ENCODE measurements at places on chromosomes 16 and 17.

DNA sequence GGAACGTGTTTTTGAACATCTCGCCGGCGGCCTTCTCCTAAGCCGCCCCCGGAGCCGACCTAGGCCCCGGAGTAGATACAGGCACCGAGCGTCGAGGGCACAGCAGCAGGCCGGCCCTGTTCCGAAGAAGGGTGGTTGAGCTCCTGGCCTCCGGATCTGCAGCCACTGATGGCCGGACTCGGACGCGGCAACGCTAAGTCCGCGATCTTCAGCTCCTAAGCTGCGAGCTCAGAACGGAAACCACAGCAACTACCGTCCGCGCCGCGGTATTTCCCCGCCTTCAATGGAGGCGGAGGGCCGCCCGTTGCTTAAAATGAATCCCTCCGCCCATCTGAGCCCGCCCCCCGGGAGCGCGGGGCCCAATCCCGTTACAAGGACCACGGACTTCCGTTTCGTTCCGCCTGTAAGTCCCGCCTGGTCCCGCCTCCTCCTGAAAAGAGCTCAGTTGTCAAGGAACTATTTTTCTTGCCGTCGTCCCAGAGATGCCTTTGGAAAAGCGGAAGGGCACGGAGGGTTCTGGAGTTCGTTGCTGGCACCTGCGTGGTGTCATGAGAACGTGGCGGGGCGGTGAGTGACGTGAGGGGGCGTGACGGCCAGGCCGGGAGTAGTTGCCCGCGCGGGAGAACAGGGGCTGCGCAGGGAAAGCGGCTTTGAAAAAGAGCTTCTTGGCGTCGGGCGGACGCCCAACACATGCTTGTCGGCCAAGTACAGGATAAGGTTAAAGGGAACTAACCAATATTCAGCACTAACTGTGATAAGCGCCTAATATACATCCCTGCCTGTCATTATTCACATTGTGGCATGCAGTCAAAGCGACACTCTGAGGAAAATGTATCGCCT lies at the start of gene CFAP20:
Gene CFAP20 (minus strand): TSS at position 285 of the 840 bp plus-strand sequence. CDS start 266 bp downstream, at position 19.
- H3K27ac ChIP-seq, result peak within 1 kb of the TSS; percentile 97
- DNase-seq, result peak; percentile 95
- H3K4me3 ChIP-seq, result peak within 1 kb of the TSS; percentile 99
- no peaks in the 10 kb centered on the region for H3K27me3 ChIP-seq
- peaks cover 3% of the 10 kb centered on the region for H3K36me3 ChIP-seq
- H3K4me1 ChIP-seq, result peaks cover 30% of the 10 kb centered on the region

- no peak for DNase-seq
- no peak overlapping the region for H3K4me3 ChIP-seq
- H3K4me1 ChIP-seq, result peaks cover 7% of the 10 kb centered on the region
- H3K27ac ChIP-seq, result no peak overlapping the region
- H3K27me3 ChIP-seq, result peaks cover 11% of the 10 kb centered on the region
- H3K36me3 ChIP-seq, result peaks cover 8% of the 10 kb centered on the region
Measured at GRCh38 chr16:87265261-87265660, 51.9 kb downstream of the C16orf95 start.

- no peaks in the 10 kb centered on the region for H3K36me3 ChIP-seq
- no peaks in the 10 kb centered on the region for H3K27me3 ChIP-seq
Measured at GRCh38 chr16:68408428-68408827, 39.9 kb downstream of the SMPD3 start.

- H3K4me3 ChIP-seq, result no peak overlapping the region
- DNase-seq, result no peak
- no peak overlapping the region for H3K27ac ChIP-seq
- no peaks in the 10 kb centered on the region for H3K27me3 ChIP-seq
- peaks cover 33% of the 10 kb centered on the region for H3K36me3 ChIP-seq
- no peaks in the 10 kb centered on the region for H3K4me1 ChIP-seq
Measured at GRCh38 chr17:4066210-4066609, 76.6 kb downstream of the ZZEF1 start.

DNA sequence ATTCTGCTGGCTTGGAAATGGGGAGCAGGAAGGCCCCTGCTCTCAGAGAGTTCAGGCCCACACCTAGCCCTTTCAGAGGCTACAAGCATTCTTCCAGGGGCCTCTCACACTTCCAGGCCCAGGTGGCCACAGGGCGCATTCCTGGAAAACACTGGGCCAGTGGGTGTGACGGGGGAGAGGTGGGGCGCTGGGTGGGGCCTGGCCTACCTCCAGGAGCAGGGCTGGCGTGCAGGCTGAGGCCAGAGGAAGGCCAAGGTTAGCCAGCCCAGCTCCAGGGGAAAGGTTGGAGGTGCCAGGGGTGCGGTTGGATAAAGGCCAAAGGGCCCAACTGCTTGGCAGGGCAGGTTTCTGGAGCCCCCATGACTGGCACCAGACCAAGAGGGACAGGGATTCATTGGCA lies 198.2 kb downstream of the MAF start:
- H3K27ac ChIP-seq, result no peak overlapping the region
- H3K36me3 ChIP-seq, result no peaks in the 10 kb centered on the region
- H3K27me3 ChIP-seq, result peaks cover 4% of the 10 kb centered on the region
- no peak overlapping the region for H3K4me3 ChIP-seq

GRCh38 chr16:67173808-67174705 lies 3.7 kb downstream of the NOL3 start:
- H3K36me3 ChIP-seq, result no peaks in the 10 kb centered on the region
- H3K27me3 ChIP-seq, result peaks cover 43% of the 10 kb centered on the region
- no peak overlapping the region for H3K27ac ChIP-seq
- peaks cover 34% of the 10 kb centered on the region for H3K4me1 ChIP-seq
- H3K4me3 ChIP-seq, result peak overlapping the region; percentile 82

GRCh38 chr16:31453255-31454204 lies 5.8 kb upstream of the ARMC5 start:
- H3K27me3 ChIP-seq, result no peaks in the 10 kb centered on the region
- peaks cover 24% of the 10 kb centered on the region for H3K4me1 ChIP-seq
- peaks cover 3% of the 10 kb centered on the region for H3K36me3 ChIP-seq
- peak overlapping the region; percentile 33 for H3K27ac ChIP-seq
- no peak for DNase-seq

DNA sequence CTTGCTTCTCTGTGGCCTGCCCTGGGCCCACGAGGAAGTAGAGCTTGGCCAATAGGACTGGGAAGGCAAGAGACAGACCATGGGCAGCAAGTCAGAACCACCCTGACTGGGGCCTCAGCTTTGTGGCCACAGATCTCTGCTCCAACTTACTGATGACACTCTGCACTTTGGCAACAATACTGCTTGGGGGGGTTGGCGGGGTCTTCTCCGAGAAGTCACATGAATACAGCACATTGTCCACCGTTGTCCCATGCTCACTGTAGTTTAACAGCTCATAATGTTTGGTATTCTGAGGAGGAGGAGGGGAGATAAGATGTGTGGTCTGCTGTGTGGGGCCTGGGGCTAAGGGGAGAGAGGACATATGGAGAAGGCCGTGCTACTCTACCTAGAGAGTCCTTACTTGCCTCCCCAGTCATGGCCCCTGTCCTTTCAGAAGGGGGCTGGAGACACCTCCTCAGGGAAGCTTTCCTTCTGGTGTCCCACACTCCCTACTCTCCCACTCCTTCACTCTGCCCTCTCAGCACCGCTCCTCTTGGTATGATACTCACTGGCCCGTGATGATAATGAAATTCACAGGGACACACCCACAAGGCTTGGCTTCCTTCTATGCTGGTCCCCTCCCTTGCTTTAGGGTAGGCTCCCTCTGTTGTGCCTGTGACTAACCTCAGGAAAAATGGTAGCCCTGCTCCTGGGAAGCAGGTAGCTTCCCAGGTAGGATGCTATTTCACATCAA lies 4.0 kb upstream of the DHRS13 start:
- H3K36me3 ChIP-seq, result peaks cover 15% of the 10 kb centered on the region
- no peak for DNase-seq
- H3K4me3 ChIP-seq, result no peak overlapping the region
- no peaks in the 10 kb centered on the region for H3K27me3 ChIP-seq
- H3K27ac ChIP-seq, result peak overlapping the region; percentile 67

DNA sequence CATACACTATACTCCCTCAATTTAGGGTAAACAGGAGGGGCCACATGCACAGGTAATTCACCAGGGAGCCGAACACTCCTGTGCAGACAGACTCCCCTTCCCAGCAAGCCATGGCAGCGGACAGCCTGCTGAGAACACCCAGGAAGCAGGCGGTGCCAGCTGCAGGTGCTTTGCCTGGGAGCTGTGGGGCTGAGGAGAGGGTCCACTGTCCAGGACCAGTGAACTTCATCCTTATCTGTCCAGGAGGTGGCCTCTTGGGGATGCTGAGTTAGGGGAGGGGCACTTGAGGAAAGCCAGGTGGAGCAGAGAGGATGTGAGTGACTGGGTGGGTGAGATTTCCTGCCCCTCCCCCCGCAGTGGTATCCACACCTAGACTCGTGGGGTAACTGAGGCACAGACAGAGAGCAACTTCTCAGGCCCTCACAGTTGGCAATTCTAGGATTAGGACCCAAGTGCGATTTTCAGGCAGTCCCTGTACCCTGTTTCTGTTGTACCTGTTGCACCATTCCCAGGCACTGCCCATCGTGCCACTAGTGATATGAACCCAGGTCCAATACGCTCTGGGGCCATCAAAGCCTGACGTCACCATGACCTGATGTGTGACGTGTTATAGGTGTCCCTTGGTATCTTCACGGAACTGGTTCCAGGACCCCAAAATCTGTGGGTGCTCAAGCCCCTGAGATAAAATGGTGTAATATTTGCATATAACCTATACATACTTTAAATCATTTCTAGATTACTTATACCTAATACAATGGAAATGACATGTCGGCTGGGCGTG lies 1.2 kb downstream of the GRN start:
- H3K4me3 ChIP-seq, result peak overlapping the region; percentile 89
- no peak for DNase-seq
- no peaks in the 10 kb centered on the region for H3K27me3 ChIP-seq
- H3K27ac ChIP-seq, result peak overlapping the region; percentile 95

GRCh38 chr17:77203436-77203835 lies 62.7 kb downstream of the SEC14L1 start:
- peaks cover 56% of the 10 kb centered on the region for H3K36me3 ChIP-seq
- no peak overlapping the region for H3K4me3 ChIP-seq
- H3K4me1 ChIP-seq, result peaks cover 3% of the 10 kb centered on the region
- no peak overlapping the region for H3K27ac ChIP-seq

GRCh38 chr16:50584033-50584722 lies 36.0 kb downstream of the NKD1 start:
- H3K27me3 ChIP-seq, result no peaks in the 10 kb centered on the region
- H3K36me3 ChIP-seq, result peaks cover 7% of the 10 kb centered on the region
- no peak overlapping the region for H3K27ac ChIP-seq
- peaks cover 11% of the 10 kb centered on the region for H3K4me1 ChIP-seq

GRCh38 chr17:58338841-58339754 lies 10.5 kb upstream of the TSPOAP1 start:
- H3K27me3 ChIP-seq, result no peaks in the 10 kb centered on the region
- peaks cover 3% of the 10 kb centered on the region for H3K36me3 ChIP-seq
- peak overlapping the region; percentile 100 for H3K27ac ChIP-seq
- DNase-seq, result no peak
- H3K4me1 ChIP-seq, result peaks cover 78% of the 10 kb centered on the region

DNA sequence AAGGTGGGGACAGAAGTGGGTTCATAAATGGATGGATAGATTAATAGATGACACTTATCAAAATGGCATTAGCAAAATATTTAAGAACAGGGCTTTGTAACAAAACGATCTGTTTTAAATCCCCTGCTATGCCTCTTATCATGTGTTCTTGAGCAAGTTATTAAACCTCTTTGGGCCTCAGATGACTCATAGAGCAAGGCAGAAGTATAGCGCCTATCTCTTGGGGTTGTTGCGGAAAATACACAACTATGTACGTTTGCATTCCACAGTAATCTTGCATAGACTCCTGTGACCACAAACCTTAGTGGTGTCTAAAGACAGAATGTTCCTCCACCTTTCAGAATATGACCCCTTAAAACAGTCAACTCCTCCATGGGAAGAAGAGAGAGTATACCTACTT lies 116.8 kb downstream of the CDYL2 start:
- no peak overlapping the region for H3K27ac ChIP-seq
- H3K4me3 ChIP-seq, result no peak overlapping the region
- no peaks in the 10 kb centered on the region for H3K27me3 ChIP-seq
- no peak for DNase-seq
- H3K36me3 ChIP-seq, result peaks cover 7% of the 10 kb centered on the region

GRCh38 chr17:44024853-44025252 lies 10.1 kb upstream of the TMEM101 start:
- no peak for DNase-seq
- H3K27ac ChIP-seq, result no peak overlapping the region
- peaks cover 2% of the 10 kb centered on the region for H3K4me1 ChIP-seq
- no peaks in the 10 kb centered on the region for H3K27me3 ChIP-seq
- H3K4me3 ChIP-seq, result no peak overlapping the region

DNA sequence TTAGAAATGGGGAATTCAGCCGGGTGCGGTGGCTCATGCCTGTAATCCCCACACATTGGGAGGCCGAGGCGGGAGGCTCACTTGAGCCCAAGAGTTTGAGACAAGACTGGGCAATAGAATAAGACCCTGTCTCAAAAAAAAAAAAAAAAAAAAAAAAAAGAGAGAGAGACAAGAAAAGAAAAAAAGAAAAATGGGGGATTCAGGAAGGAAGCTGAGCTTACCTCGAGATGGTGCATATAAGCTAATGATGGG lies 150.8 kb upstream of the RPH3AL start:
- H3K4me1 ChIP-seq, result peaks cover 4% of the 10 kb centered on the region
- H3K36me3 ChIP-seq, result no peaks in the 10 kb centered on the region
- peaks cover 8% of the 10 kb centered on the region for H3K27me3 ChIP-seq
- DNase-seq, result no peak
- no peak overlapping the region for H3K27ac ChIP-seq
- H3K4me3 ChIP-seq, result no peak overlapping the region

DNA sequence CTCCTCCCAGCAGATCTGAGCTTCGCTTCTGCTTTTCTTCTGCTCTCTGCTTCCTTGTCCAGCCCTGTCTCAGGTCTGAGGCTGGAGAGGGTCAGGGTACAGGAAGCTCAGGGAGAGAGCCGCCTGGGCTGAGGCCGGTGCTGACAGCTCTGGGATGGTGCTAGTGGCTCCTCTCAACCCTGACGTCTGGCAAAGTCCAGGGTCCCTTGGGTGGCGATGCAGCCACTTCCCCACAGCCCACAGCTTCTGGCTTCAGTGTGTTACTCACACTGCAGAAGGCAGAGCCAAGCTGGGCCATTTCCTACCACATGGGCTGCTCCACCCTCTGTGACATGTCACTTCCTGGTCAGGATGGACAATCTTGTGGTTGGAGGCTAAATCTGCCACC lies at the start of gene CD300C:
Gene CD300C (minus strand): TSS at position 273 of the 388 bp plus-strand sequence. CDS start 333 bp downstream, outside the sequence.
- peaks cover 11% of the 10 kb centered on the region for H3K27me3 ChIP-seq
- H3K4me1 ChIP-seq, result peaks cover 8% of the 10 kb centered on the region
- no peak within 1 kb of the TSS for H3K27ac ChIP-seq
- H3K4me3 ChIP-seq, result peak within 1 kb of the TSS; percentile 1
- H3K36me3 ChIP-seq, result no peaks in the 10 kb centered on the region

- no peak overlapping the region for H3K27ac ChIP-seq
- peaks cover 12% of the 10 kb centered on the region for H3K4me1 ChIP-seq
- no peaks in the 10 kb centered on the region for H3K36me3 ChIP-seq
- H3K27me3 ChIP-seq, result peaks cover 7% of the 10 kb centered on the region
Measured at GRCh38 chr17:49850218-49850610, 2.3 kb upstream of the TAC4 start.

GRCh38 chr17:55335625-55336024 lies 70.9 kb downstream of the HLF start:
- no peak overlapping the region for H3K4me3 ChIP-seq
- H3K27me3 ChIP-seq, result peaks cover 13% of the 10 kb centered on the region
- DNase-seq, result no peak
- H3K36me3 ChIP-seq, result no peaks in the 10 kb centered on the region
- H3K4me1 ChIP-seq, result no peaks in the 10 kb centered on the region

Measured in memory B cell (primary cell).